ENCODE measurements at places on chromosomes 5 and 9.

- DNase-seq, result no peak
These were observed 273.2 kb downstream of the MAST4 start for GRCh38 chr5:66869347-66869746.

DNA sequence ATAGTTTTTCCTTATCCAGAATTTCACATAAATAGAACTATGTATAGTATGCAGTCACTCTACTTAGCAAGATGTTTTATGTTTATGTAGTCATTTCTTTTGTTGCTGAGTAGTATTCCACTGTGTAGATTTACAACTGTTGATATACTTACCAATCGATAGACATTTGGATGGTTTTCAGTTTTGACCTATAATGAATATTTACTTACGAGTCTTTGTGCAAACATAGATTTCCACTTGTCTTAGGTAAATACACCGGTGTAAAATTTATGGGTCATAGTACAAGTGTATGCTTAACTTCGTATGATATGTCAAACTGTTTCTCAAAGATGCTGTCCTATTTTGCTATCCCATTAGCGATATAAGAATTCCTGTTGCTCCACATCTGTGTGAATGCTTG lies 19.7 kb upstream of the OR2K2 start:
- no peak for DNase-seq

- no peak for DNase-seq
These were observed 313.4 kb downstream of the DEPDC1B start for GRCh38 chr5:60386436-60387050.

- DNase-seq, result peak; percentile 23
These were observed 1247.0 kb upstream of the ACO1 start for GRCh38 chr9:31137176-31138160.

DNA sequence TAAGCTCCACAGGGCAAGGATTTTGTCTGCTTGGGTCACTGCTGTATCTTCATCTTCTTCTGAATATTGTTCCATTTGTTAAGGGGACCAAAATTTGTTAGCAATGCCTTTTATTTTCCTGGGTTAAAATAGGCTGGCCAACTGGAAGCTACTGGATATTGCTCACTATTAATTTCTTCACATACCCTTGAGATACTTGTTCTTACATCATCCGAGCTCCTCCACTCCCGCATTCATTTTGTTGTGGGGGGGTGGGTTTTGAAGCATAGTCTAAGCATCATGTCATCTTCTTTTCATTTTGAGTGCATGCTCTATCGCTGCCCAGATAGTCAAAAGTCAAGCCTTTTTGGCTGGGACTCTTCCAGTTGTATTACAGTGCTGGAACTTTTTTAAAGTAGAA lies 42.5 kb upstream of the PIK3R1 start:
- DNase-seq, result no peak

- DNase-seq, result no peak
These were observed 27.2 kb upstream of the DEPDC1B start for GRCh38 chr5:60727033-60727679.

DNA sequence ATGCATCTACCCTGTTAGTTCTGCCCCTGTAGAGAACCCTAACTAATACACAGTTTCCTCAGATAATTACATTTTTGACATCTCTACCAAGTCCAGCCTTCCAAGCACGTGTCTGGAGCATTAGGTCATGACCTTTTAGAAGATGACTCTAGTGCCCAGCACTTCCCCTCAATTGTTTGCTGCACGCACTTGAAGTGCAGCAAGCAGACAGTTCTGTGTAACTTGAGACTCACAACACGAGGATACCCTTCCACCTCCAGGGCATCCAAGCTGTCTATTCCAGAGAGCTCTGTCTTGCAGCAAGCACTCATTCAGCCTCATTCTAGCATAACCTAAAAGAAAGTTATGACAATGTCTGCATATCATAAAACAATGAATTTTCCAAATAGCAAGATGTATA lies 1410.5 kb upstream of the CDH18 start:
- DNase-seq, result no peak

DNA sequence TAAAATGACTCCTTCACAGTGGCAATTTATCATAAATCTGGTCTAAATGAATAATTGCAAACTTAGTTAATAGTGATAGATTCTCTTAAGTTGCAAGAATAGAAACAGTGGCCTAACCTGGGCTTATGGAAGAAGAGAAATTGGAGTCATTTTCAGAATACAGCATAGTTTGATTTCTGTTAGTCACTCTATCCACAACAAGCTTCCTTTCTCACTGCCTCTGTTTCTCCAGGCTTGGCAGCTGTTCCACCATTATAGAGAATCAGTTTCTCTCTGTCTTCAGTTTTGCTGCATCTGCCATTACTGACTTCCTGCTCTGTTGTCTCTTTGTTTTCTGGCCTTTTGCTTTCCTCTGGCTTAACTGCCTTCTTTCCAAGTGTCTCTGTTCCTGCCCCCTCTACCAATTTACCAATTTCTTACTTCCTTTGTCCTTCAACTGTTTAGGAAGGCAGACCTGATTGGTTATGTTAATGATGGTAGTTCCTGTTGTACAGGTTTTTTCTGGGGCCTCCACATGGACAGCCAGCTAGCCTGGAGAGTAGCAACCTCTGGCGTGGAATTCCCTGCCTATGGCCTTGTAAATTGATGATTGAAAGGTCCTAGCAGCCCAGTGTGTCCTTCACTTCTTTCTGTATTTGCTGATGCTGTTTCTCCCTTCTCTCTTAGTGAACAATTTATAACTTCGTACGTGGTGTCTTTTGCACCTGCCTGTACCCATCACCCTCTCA lies 75.9 kb upstream of the RASGRF2 start:
- DNase-seq, result no peak

GRCh38 chr5:162796507-162796906 lies 640.9 kb upstream of the CCNG1 start:
- no peak for DNase-seq

GRCh38 chr9:1170918-1171317 lies 120.8 kb downstream of the DMRT2 start:
- no peak for DNase-seq

- no peak for DNase-seq
These were observed 4.9 kb upstream of the FOXE1 start for GRCh38 chr9:97848215-97848479.

- no peak for DNase-seq
These were observed 26.5 kb upstream of the CDKN2B start for GRCh38 chr9:22035591-22036011.

GRCh38 chr5:123795688-123796087 lies 283.7 kb downstream of the CSNK1G3 start:
- DNase-seq, result no peak

GRCh38 chr9:128683340-128684064 lies 5.5 kb upstream of the SET start:
- no peak for DNase-seq

DNA sequence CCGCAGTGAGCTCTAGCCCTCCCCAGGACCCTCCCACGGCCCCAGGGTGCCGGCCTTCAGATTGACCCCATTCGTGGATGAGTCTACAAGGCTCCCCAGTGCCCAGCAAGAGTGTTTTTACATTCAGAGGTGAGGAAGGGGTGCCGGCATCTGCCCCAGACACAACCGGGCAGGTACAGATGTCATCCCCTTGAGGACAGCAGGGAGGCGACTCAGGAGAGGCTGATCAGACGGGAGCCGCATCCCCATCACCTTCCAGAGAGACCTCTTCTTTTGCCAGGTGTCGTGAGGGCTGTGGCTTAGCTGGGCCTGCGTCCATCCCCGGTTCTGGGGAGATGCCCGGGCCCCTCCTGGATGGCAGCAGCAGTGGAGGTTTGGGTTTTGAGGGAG lies 4.3 kb upstream of the LRRC14B start:
- no peak for DNase-seq

DNA sequence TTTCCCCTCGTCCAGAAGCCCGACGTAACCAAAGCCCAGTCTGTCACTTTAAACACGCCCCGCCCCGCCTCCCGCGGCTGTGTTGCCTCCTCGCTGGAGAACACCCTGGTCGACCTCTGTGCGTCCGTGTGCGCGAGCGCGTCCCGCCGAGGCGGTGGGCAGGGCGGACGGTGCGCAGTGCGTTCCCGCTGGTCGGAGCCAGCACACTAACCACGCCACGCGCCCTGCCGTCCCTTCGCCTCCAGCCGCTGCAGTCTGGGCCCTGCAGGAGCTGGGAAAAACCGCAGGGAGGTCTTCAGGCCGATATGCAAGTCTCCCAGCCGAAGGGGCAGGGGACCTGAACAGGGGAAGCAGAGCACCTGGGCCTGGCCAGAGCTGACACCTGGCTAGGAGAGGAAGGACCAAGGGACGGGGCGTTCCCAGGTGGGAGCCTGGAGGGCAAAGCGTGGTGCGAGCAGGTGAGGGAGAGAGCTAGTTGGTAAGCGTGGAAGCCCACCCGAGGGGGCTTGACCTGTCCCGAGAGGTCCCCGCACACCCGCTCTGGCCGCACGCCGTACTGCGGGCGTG lies 1.3 kb upstream of the PHPT1 start:
- peak; percentile 68 for DNase-seq

DNA sequence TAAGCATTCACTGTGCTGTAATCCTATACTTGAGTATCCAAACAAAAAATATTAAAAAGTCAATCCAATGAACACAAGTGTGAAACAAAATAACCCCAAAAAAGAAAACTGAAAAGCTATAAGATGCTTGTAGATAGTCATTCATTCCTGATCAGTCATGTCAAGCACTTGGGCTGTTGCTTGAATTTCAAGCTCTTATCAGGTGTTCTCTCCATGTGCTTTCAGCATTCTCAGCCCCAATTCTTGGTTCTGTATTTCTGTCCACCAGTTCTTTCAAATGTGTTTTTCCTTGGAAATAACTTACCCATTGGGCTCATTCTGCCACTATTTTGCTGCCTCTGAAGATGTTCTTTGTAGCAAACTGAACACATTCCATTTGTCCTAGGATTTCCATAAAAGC lies 4.7 kb downstream of the ZFAND5 start:
- no peak for DNase-seq

GRCh38 chr5:52784737-52785136 lies 3.0 kb upstream of the ITGA1 start:
- no peak for DNase-seq

GRCh38 chr5:140292212-140293036 lies 10.5 kb downstream of the PFDN1 start:
- DNase-seq, result no peak

DNA sequence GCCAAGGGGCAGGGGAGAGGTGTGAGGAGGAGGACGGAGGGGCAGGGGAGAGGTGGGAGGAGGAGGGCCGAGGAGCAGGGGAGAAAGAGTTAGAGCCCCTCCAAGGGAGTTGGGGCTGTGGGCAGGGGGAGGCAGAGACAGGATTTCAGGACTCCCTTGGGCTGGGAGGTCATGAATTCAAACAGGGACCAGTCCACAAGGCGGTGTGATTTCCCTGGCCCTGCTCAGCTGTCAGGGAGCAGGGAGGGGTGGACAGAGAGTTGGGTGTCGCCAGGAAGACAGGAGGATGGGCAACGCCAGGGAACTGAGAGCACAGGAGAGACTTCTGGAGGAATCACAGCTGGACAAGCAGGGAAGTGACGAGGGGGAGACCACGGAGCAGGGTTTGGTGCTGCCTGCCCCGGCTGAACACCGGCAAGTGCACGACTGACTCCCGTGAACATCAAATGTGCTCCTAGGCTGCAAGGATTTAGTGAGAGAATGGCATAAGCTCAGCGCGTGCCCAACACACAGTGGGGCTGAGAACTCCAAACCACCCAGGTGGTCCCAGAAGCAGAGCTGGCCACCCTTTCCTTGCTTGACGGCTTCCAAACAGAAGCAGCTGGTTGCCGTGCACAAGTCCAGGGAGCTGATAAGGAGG lies 17.8 kb upstream of the OLFM1 start:
- no peak for DNase-seq

DNA sequence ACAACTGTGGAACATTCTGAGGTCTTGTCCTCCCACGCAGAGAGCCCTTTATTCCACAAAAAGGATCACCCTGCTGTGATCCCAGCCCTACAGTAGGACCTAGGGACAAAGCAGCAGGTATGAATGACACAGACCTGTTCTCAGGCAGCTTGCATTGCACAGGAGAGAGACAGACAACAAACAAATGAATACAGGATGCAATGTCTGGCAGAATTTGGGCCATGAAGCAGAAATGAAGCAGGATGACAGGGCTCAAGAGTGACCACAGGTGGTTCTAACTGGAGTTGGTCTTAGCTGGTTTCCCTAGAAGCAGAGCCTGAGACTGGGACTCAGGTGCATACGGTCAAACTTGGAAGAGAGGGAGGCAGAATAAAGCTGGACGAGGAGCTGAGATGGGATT lies 388.8 kb downstream of the CDK5RAP2 start:
- DNase-seq, result no peak

GRCh38 chr5:175821790-175822211 lies 49.6 kb upstream of the CPLX2 start:
- no peak for DNase-seq

- no peak for DNase-seq
These were observed 64.6 kb downstream of the SVEP1 start for GRCh38 chr9:110514897-110515296.

DNA sequence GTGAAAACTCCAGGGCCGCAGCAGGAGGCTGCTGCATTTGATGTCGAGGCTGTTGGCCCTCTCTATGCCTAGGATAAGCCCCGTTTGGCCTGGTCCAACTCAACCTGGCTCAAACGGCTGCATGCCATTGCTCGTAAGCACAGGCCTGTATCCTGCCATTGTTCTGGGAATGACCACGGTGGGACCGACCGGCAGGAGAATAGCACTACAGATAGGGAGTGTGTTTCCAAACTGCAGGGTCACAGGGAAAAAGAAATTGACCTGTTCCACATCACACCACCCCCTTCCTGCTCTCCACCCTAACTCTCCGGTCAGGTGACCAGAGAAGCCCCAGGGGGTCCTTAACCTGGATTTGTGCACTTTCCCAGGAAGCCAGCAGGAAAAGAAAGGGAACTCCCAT lies 278.7 kb upstream of the KLF4 start:
- DNase-seq, result no peak

GRCh38 chr5:173472164-173472563 lies 143.9 kb upstream of the STC2 start:
- DNase-seq, result peak; percentile 45

DNA sequence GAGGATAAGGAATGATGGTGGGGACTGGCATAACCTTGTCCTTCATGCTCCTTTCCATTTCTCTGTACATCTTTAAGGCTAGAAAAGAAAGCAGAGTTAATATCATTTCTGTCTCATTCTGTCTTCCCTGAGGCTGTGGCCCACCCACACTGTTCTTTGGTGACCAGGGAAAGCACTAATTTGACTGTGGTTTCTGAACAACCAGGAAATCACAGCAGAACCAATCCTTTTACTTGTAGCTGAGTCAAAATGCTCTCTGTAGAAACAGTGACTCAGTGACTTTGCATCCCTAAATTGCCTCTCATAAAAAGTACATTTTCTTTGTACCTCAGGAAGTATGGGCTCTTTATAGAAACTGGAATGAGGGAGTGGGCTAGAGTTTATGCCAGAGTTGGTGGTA lies 28.1 kb downstream of the IL33 start:
- no peak for DNase-seq

DNA sequence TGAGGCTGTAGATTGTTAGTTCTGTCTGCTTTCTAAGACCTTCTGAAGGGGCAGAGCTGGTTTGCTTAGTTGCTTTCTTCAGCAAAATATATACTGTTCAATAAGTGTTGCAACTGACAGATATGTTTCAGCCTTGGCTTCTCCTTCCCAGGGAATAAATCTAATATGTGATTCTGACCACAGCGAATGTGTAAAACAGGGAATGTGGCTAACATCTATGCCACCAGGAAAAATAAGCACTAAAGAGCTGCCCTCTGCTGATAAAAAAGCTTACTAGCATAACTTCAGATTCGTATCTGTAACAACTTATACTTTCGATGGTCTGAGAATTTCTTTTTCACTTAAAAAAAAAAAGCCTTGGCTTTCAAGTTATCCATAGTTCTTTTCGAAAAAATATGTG lies 13.0 kb upstream of the OSMR start:
- DNase-seq, result no peak

Measured in T1000 (cell line).